ENCODE measurements at places on chromosomes 2 and 18. TPM values are rescaled to one million over a fixed set of nuclear protein-coding genes. Genes with fewer than 3 reads are reported as not detected.

Gene AGFG1
- 133 TPM for total RNA-seq

Gene KIAA2012
- total RNA-seq: not detected

Gene ITGA6
- 47.3 TPM for total RNA-seq

Gene SPR
- total RNA-seq: 144 TPM

Gene RTN4
- total RNA-seq: 480 TPM

Gene REEP1
- 0.62 TPM for total RNA-seq

Gene CCNT2
- 11.3 TPM for total RNA-seq

Gene TMEM247
- total RNA-seq: not detected

Gene FBLN7
- total RNA-seq: 0.59 TPM

Gene PSD4
- 12.1 TPM for total RNA-seq

Gene NOP58
- 112 TPM for total RNA-seq

Gene FZD7
- total RNA-seq: 7.3 TPM

Gene CNTNAP5
- total RNA-seq: not detected

Gene KATNAL2
- 1.3 TPM for total RNA-seq

Gene C2orf78
- total RNA-seq: not detected

Gene INHA
- total RNA-seq: 0.51 TPM

Gene LINC00305
- total RNA-seq: not detected

Gene CRIM1
- 104 TPM for total RNA-seq

Gene RIT2
- not detected for total RNA-seq

Gene DQX1
- 0.06 TPM for total RNA-seq

Gene EIPR1
- 43.2 TPM for total RNA-seq

Gene LIMS4
- total RNA-seq: 0.56 TPM

Gene ABCG5
- not detected for total RNA-seq

Gene EPAS1
- 108 TPM for total RNA-seq

Gene SLC1A4
- total RNA-seq: 11.2 TPM

Gene CDKL4
- total RNA-seq: not detected

Gene CTAGE1
- total RNA-seq: not detected

Gene XIRP2
- not detected for total RNA-seq

Gene GALNT14
- 47.5 TPM for total RNA-seq
